ENCODE measurements at places on chromosomes 1 and 21.
A peak's percentile ranks its signal among the peaks of the same experiment; 100 is the strongest.

- no peak for DNase-seq
These were observed 842 bp upstream of the GCSAML start for GRCh38 chr1:247548092-247548491.

- DNase-seq, result no peak
These were observed 29.1 kb upstream of the TADA1 start for GRCh38 chr1:166905136-166905535.

GRCh38 chr1:42931911-42932422 is 26.7 kb downstream of the SLC2A1 start:
- DNase-seq, result no peak

- no peak for DNase-seq
These were observed 743 bp downstream of the CD52 start for GRCh38 chr1:26318338-26319064.

- no peak for DNase-seq
These were observed 37.1 kb upstream of the MCOLN3 start for GRCh38 chr1:85085417-85085816.

DNA sequence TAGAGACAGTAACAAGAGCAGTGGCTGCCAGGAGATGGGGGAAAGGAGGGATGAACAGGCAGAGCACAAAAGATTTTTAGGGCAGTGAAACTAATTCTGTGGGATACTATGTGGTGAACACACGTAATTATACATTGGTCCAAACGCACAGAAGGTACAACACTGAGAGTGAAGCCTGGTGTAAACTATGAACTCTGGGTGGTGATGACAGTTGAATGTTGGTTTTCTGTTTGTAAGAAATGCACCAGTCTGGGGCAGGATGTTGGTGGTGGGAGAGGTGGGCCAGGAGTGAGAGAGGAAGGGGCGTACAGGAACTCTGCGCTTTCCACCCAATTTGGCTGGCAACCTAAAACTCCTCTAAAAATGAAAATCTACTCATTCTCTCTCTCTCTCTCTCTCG is 50.2 kb upstream of the TIAM1 start:
- DNase-seq, result no peak

DNA sequence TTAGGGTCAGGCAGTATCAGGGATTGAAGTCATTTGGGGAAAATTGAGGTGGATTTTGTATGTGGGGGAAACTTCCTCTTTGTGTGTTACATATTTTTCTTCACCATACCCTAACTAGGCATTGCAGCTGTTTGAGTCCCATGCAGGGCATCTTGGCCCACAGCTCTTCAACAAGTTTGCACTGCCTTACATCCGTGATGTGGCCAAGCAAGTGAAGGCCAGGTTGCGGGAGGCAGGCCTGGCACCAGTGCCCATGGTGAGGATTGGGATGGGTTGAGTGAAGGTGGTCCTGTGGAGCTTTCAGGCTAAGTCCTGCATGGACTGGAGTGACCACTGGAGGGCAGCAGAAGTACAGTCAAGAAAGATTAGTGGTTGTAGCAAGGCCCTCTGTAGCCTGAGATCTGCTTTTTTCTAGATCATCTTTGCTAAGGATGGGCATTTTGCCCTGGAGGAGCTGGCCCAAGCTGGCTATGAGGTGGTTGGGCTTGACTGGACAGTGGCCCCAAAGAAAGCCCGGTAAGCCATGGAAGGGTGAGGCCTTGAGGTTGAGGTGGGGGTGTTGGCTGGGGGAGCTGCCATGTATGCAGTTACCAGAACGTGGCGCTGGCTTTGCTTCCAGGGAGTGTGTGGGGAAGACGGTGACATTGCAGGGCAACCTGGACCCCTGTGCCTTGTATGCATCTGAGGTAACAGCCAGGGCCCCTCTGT is 2.4 kb downstream of the UROD start:
- DNase-seq, result peak; percentile 94

GRCh38 chr21:15199414-15200383 is 134.9 kb upstream of the NRIP1 start:
- DNase-seq, result no peak
